Smooth muscle cell of the pulmonary artery (primary cell): ENCODE measurements at places on chromosomes 12 and 14. TPM values are rescaled to one million over a fixed set of nuclear protein-coding genes. Genes with fewer than 3 reads are reported as not detected.

The SIX1 gene
- total RNA-seq, result 4.6 and 5.4 TPM in 2 replicates

The CCDC60 gene
- total RNA-seq, result not detected in 2 replicates

The TSHR gene
- total RNA-seq, result under 0.01 TPM in 1 of 2 replicates, not detected in the other

The PRIMA1 gene
- not detected in 2 replicates for total RNA-seq

The PSME1 gene
- 87.2 and 96.2 TPM in 2 replicates for total RNA-seq

The RNF212B gene
- total RNA-seq, result not detected in 2 replicates

The TSPAN19 gene
- total RNA-seq, result not detected in 2 replicates

The AQP2 gene
- 0.07 TPM in 1 of 2 replicates, not detected in the other for total RNA-seq

The PIANP gene
- total RNA-seq, result 1.1 and 1.3 TPM in 2 replicates

The CRACR2A gene
- 0.69 and 4.3 TPM in 2 replicates for total RNA-seq

The CCDC175 gene
- not detected in 2 replicates for total RNA-seq

The PROX2 gene
- not detected in 2 replicates for total RNA-seq

The RNASE7 gene
- not detected in 2 replicates for total RNA-seq

The TMEM253 gene
- 0.13 TPM in 1 of 2 replicates, not detected in the other for total RNA-seq

The OR4K13 gene
- total RNA-seq, result not detected in 2 replicates

The FAM186B gene
- total RNA-seq, result 0.20 and 0.40 TPM in 2 replicates

The FAM222A gene
- under 0.01 and 0.23 TPM in 2 replicates for total RNA-seq

The ZC2HC1C gene
- total RNA-seq, result 0.69 and 0.85 TPM in 2 replicates

The SLC38A4 gene
- total RNA-seq, result 0.39 and 0.56 TPM in 2 replicates

The STAC3 gene
- 0.26 and 0.33 TPM in 2 replicates for total RNA-seq

The GNS gene
- 268 and 277 TPM in 2 replicates for total RNA-seq

The GRIP1 gene
- total RNA-seq, result 0.26 and 0.33 TPM in 2 replicates

The NTN4 gene
- total RNA-seq, result 130 and 302 TPM in 2 replicates

The LTBP2 gene
- 517 and 605 TPM in 2 replicates for total RNA-seq

The MUCL1 gene
- not detected in 2 replicates for total RNA-seq

The DERA gene
- total RNA-seq, result 20.0 and 29.1 TPM in 2 replicates

The PRKAG1 gene
- total RNA-seq, result 56.9 and 65.5 TPM in 2 replicates

The SCNN1A gene
- total RNA-seq, result 0.07 TPM in 1 of 2 replicates, not detected in the other

The HNF1A gene
- total RNA-seq, result 0.07 TPM in 1 of 2 replicates, not detected in the other

The OTX2 gene
- not detected in 2 replicates for total RNA-seq

The NGB gene
- total RNA-seq, result not detected in 2 replicates
